Stimulated activated CD8-positive, alpha-beta memory T cell treated with anti-CD3 and anti-CD28 coated beads, Interleukin-7, amount 100 ng/mL, for 1 hour (primary cell): ENCODE measurements at places on chromosomes 2 and 18.

DNA sequence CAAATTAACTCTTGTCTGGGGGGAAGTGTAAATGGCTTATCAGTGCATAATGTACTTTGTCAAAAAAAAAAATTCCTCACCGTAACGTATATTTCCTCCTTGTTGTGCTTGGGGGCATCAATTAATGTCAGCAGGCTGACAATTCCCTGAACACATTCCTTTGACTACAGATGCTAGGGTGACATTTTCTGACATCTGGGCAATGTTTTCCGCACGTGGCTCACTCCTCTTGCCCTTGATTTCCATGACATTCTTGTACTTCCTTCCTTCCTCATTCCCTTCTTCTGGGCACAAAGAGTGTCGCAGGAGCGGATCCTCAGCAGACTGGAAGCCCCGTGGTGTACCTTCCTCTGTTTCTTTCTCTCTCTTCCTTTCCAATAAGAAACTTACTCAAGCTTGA, 173.7 kb downstream of the SP3 start:
- no peak for DNase-seq

DNA sequence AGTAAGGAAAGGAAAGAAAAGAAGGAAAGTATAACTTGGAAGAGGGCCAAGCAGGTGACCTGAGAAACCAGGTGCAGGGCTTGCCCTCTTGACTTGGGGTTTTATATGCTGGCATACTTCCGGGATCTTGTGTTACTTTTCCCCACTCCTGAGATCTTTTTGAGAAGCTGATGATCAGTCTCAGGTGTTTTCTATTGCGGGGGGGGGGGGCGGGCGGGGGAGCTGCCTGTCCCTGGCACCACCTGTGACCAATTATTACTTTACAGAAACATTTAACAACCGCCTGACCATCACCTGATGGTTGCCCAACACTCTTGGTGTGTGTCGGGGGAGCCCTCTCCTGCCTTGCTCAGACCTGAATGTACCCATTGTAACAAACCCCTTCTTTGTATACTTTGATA, 6.9 kb upstream of the CASP10 start:
- DNase-seq = no peak

- no peak for DNase-seq
These were observed 88.8 kb upstream of the DNMT3A start for GRCh38 chr2:25430556-25430955.

DNA sequence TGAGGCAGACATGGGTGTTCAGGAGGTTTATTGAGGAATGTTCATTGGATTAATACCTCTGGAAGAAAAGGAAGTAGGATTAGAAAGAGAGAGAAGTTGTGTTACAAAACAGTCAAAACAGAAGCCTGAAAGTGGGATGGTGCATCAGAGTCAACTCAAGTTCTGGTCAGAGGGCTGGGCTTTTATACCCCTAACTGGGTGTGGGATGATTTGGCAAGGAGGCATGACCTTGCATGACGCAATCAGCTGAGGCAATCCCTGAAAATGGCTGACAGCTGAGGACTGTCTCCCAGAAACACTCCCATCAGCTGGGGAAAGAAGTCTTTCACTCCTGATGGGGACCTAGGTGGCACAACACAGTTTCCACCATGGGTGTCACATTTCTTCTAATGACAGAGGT, 818.2 kb downstream of the SATB2 start:
- DNase-seq = no peak

DNA sequence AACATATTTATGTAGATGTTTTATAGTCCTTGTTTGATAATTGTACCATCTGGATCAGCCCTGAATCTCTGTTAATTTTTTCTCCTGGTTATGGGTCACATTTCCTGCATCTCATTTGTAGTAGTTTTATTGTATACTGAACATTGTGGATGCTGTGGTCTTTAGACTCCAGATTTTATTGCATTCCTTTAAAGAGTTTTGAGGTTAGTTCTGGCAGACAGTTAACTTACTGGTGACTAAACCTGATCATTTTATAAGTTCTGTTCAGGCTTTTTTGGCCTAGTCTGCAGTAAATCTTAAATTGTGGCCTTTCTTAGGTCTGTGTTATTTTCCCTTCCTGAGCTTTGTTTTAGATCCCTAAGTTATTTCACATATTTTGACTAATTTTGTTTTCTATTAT, 84.3 kb downstream of the FANCL start:
- no peak for DNase-seq

DNA sequence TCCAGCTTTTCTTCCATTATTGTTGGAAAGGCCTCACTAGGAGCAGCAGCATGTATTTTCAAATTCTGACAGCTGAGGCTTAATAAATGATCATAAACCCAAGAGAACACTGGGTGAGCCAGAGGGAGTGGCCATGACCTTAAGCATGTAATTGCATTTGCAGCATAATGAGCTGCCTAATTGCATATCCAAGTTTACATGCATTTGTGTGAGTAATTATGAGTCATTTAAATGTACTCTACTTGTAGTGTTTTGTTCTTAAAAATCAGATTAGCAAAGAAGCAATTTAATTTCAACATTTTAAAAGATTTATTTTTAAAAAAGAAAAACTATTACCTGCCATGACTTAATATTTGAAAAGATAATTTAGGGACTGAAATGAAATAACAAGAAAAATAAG, 74.8 kb downstream of the NOL10 start:
- no peak for DNase-seq

- DNase-seq = no peak
These were observed 131.7 kb upstream of the PDE1A start for GRCh38 chr2:182558564-182558963.
